Hair follicular keratinocyte (primary cell): ENCODE measurements at places on chromosomes 1 and 21. TPM values are rescaled to one million over a fixed set of nuclear protein-coding genes. Genes with fewer than 3 reads are reported as not detected.

PLPPR4 gene
- not detected in 2 replicates for total RNA-seq

TAL1 gene
- total RNA-seq, result not detected in 2 replicates

CD1C gene
- not detected in 2 replicates for total RNA-seq

RIIAD1 gene
- not detected in 2 replicates for total RNA-seq

SPRR1B gene
- 31.1 and 43.3 TPM in 2 replicates for total RNA-seq

CITED4 gene
- total RNA-seq, result 151 and 218 TPM in 2 replicates

EPHA8 gene
- 0.04 TPM in 1 of 2 replicates, not detected in the other for total RNA-seq

AADACL3 gene
- total RNA-seq, result not detected in 2 replicates
